ENCODE measurements at places on chromosomes 7 and 10. TPM values are rescaled to one million over a fixed set of nuclear protein-coding genes. Genes with fewer than 3 reads are reported as not detected.

The PTER gene
- total RNA-seq = 19.9 TPM

The PNLIPRP1 gene
- not detected for total RNA-seq

The TNKS2 gene
- 27.2 TPM for total RNA-seq

GRCh38 chr7:112286250-112287086 is 80.0 kb downstream of the ZNF277 start:
- no peak overlapping the region for H3K27ac ChIP-seq
- H3K36me3 ChIP-seq = peaks cover 4% of the 10 kb centered on the region
- no peak for DNase-seq
- peaks cover 7% of the 10 kb centered on the region for H3K4me1 ChIP-seq

- DNase-seq = no peak
- H3K27me3 ChIP-seq = peaks cover 18% of the 10 kb centered on the region
- H3K4me3 ChIP-seq = no peak overlapping the region
- no peaks in the 10 kb centered on the region for H3K36me3 ChIP-seq
- no peak overlapping the region for H3K27ac ChIP-seq
- H3K4me1 ChIP-seq = no peaks in the 10 kb centered on the region
Observed at GRCh38 chr10:86979977-86980448, 11.7 kb downstream of the ADIRF start.

GRCh38 chr7:69489533-69489932 is 108.7 kb upstream of the AUTS2 start:
- no peak overlapping the region for H3K27ac ChIP-seq
- no peaks in the 10 kb centered on the region for H3K36me3 ChIP-seq
- H3K27me3 ChIP-seq = no peaks in the 10 kb centered on the region
- no peak overlapping the region for H3K4me3 ChIP-seq
- H3K4me1 ChIP-seq = no peaks in the 10 kb centered on the region

- peaks cover 59% of the 10 kb centered on the region for H3K36me3 ChIP-seq
- H3K4me3 ChIP-seq = no peak overlapping the region
- no peaks in the 10 kb centered on the region for H3K27me3 ChIP-seq
Observed at GRCh38 chr7:99019523-99020412, 124.1 kb downstream of the SMURF1 start.

- H3K4me3 ChIP-seq = no peak overlapping the region
- peaks cover 23% of the 10 kb centered on the region for H3K27me3 ChIP-seq
- H3K36me3 ChIP-seq = no peaks in the 10 kb centered on the region
- no peak overlapping the region for H3K27ac ChIP-seq
Observed at GRCh38 chr10:15690031-15690430, 29.7 kb downstream of the ITGA8 start.
